Right atrium auricular region (tissue), 2 donors: ENCODE measurements at places on chromosomes 13 and 19. TPM values are rescaled to one million over a fixed set of nuclear protein-coding genes. Genes with fewer than 3 reads are reported as not detected.

Gene S1PR4
- 0.94 TPM for total RNA-seq

Gene SYNE4
- not detected for total RNA-seq

Gene KIR2DL1
- total RNA-seq, result not detected

Gene CD22
- total RNA-seq, result not detected

Gene ATP1A3
- total RNA-seq, result 223 TPM

Gene ZNF571
- 2.7 TPM for total RNA-seq

Gene PCDH20
- 50.7 TPM for total RNA-seq

Gene PRODH2
- total RNA-seq, result not detected

Gene SOX21
- not detected for total RNA-seq

Gene ZAR1L
- not detected for total RNA-seq

Gene LRRC25
- total RNA-seq, result 6.8 TPM

Gene ABHD8
- 15.8 TPM for total RNA-seq

Gene LILRA2
- total RNA-seq, result 1.8 TPM

Gene SIGLEC12
- total RNA-seq, result not detected

Gene DIRAS1
- total RNA-seq, result 58.0 TPM

Gene MIPEP
- 60.4 TPM for total RNA-seq
